GM12878 (cell line): ENCODE measurements at places on chromosomes 7 and 10. TPM values are rescaled to one million over a fixed set of nuclear protein-coding genes. Genes with fewer than 3 reads are reported as not detected.
A peak's percentile ranks its signal among the peaks of the same experiment; 100 is the strongest.

TRPV5 gene
- not detected in 2 replicates for polyA plus RNA-seq

- no peak for DNase-seq
Observed at GRCh38 chr7:92916770-92917224, 80.4 kb upstream of the CDK6 start.

PNLIP gene
- polyA plus RNA-seq: not detected in 2 replicates

TEX47 gene
- not detected in 2 replicates for polyA plus RNA-seq

AS3MT gene
- 0.18 and 0.21 TPM in 2 replicates for polyA plus RNA-seq

DNA sequence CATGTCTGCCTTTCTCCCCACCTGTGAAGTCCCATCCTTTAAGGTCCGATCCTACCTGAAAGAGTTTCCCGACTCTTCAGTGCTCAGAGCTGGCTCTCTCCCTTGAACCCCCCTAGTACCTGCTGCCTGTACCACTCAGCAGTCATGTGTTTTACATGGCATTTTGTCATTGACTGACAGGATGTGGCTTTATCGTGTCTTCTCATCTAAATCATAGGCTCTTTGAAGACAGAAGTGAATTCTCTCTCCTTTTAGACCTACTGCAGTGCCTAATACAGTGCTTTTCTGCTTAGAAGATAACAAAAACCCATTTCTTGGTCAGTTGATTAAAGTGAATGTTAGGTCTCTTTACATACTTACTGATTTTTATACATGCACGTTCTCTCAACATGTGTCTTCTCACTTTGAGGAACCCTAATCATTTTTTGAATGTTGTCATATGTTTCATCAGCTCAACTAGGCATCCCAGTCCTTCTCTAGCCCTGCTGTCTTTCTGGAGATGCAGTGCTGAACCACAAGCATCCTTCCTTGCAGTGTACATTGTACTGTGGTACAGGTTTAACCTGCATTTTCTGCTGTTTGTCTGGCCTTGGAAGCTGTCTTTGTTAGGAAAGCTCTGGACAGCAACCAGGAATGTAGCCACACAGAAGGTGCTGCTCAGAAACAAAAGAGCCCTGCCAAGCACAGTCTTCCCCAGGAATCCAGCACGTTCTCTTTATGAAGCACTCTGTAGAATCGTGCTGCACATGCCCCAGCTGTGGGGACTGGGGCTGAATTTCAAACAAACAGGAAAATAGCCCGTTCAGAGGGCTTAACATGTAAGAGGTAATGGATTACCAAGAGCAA, 28.1 kb upstream of the LRRC4 start:
- no peak for DNase-seq

GRCh38 chr7:28208506-28208905, 27.9 kb upstream of the JAZF1 start:
- no peak for DNase-seq

- no peak for DNase-seq
Observed at GRCh38 chr10:127302343-127302742, 106.0 kb upstream of the INSYN2A start.

- peak; percentile 45 for DNase-seq
Observed at GRCh38 chr10:32149252-32149955, 93.2 kb upstream of the KIF5B start.

- no peak for DNase-seq
Observed at GRCh38 chr10:50395851-50396250, 144.5 kb upstream of the ASAH2 start.

- DNase-seq: no peak
Observed at GRCh38 chr10:88281592-88282347, 301.3 kb downstream of the RNLS start.

DNA sequence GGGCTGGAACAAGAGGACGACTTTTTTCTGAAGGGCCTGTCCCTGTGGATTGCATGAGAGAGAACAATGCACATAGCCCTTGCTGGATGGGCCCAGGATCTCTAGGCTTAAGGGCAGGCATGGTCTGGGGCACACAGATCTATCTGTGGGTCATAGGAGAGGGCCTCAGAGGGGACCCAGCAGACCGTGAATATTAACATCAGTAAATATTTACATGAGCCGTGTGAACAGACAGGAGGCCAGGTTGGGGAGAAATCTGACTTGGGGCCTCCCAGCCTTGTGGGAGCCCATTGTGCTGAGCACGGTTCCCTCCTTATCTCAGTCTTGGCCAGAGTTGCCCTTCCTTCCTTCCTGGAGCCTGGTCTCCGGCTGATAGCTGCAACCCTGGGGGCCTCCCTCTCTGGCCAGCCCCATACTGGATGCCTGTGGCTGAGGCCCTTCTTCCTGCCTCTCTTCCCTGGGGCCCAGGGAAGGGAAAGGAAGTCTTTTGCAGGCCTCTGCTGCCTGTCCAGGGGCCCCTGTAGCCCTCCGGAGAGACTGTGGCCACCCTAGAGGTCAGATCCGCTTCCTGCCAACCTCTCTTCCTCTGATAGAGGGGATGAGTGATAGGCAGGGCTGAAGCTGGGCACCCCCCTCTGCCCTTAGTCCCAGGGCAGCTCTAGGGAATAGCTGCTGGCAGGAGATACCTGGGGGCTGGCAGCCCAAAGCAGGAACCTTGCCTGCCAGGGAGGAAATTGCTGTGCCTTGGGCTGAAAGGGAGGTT, 44.5 kb upstream of the TRIM8 start:
- no peak for DNase-seq

DNA sequence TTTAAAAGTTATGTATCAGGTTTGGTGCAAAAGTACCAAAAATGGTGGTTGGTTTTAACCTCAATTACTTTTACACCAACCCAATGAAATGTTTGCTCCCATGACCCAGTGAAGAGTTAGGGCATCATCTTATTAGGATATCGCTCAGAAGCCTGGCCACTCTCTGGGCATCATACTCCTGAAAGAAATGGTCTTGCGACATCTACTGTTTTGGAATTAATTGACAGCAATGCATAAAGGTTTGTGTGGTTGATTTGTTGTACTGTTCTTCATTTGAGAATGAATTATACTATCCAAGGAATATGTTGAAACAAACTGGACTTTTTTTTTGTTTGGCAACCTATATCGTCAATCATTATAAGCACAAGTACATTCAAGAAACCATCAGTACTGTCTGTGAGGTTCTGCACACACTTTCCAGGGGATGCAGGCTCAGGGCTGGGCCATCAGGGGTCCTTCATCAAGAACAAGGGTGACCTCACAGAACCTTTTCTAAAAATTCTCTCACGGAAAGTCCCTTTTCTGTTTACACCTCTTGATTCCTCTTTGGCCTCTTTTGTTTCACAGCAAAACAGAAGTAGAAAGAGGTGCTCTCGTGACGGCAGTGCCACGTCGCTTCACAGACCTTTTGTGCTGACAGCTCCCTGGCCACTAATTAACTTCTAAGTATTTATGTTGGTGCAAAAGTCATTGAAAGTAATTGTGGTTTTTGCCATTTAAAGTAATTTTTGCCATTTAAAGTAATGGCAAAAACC, 117.2 kb upstream of the KLF6 start:
- peak; percentile 93 for DNase-seq

GRCh38 chr7:29619848-29620555, 56.4 kb downstream of the PRR15 start:
- no peak for DNase-seq

DNA sequence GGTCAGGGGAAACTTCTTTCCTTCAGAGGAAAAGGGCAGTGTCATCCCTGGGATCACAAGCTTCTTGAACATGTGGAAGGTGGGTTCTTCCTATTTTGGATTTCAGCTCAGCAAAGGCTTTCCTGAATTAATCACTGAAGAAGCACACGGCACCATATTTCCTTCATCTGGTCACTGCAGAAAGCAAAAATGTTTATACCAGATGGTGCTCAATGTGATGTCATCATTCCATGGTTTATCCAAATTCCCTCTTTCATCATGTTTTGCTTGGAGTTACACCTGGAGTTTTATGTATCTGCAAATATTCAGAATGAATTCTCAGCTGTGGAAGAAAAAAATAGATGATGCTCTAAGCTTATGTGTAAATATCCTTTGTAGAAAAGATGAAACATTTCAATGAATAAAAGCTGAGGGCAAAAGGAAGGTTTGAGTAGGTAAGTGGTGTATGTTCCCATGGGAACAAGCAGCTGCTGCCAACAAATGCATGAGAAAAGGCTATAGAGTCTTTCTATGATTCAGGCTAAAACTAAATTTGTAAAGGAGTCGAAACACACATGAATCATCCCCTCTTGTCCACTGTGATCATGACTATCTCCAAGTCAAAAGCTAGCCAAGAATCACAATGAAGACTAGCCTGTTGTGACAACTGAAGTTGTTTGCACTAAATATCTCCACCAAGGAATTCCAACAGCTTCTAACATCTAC, 26.9 kb upstream of the BPGM start:
- DNase-seq: no peak

PLXNA4 gene
- polyA plus RNA-seq: not detected in 2 replicates

ST8SIA6 gene
- not detected in 2 replicates for polyA plus RNA-seq

CCDC3 gene
- polyA plus RNA-seq: not detected in 2 replicates

NUTM2B gene
- not detected in 2 replicates for polyA plus RNA-seq

- no peak for DNase-seq
Observed at GRCh38 chr7:111242141-111242755, 151.3 kb downstream of the LRRN3 start.

- no peak for DNase-seq
Observed at GRCh38 chr7:33411020-33411419, 281.7 kb downstream of the BBS9 start.

GRCh38 chr10:35448687-35449662, 112.7 kb downstream of the CCNY start:
- no peak for DNase-seq

- DNase-seq: no peak
Observed at GRCh38 chr10:52064084-52064845, 249.8 kb upstream of the DKK1 start.

DNA sequence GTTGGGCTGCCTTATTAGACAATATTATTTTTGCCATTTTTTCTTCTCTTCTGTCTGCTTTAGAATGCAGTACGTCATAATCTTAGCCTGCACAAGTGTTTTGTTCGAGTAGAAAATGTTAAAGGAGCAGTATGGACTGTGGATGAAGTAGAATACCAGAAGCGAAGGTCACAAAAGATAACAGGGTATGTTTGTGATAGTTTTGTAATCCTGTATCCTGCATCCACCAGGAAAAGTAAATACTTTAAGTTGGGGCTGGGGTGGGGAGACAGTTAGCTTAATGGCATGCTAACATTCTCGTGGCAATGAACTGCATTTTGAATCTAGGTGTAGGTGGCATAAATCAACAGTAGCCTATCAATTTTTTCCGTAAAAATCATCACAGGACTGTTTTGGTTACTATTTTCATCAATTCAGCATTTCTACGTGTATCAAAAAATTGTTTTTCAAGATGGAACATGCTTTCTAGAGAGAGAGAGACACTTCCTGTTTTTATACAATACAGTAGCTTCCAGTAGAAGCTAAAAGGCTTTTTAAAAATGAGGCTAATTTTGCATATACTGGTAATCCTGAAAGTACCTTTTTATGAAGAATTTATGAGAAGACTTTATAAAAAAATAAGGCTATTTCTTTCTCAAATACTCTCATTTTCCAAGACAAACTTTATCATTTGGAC, 247.5 kb downstream of the FOXP2 start:
- no peak for DNase-seq

DNA sequence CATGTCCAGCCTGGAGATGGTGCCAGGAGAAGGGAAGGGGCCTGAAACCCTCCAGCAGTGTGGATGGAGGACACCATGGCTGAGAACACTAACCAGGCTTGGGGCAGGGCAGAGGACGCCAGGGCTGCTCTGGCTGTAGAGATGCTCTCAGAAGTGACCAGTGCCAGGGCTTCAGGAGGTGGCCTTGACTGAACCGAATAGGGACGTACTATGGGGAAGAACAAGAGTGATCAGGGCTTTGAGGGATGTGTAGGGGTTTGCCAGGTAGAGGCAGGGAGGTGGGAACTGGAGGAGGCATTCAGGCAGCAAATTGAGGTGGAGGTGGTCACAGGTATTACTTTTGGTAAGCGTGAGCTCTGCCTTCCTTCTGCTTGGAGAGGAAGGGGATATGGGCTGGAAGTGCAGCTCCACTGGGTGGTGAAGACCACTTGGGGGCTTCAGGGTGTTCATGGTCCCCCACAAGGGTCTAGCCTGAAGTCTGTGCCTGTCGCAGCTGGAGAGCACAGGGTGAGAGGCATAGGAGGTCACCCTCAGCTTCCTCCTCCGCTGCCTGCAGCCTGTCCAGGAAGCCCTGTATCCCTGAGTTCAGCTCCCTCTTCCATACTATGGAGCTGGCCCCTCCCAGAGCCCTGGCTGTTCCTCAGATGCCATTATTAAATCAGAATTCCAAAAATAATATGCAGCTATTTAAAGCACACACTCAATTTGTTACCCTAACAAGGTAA, 27.8 kb downstream of the ADCY1 start:
- no peak for DNase-seq

GRCh38 chr10:10977226-10977956, 40.3 kb upstream of the CELF2 start:
- no peak for DNase-seq

ZNF239 gene
- polyA plus RNA-seq: 0.35 and 0.74 TPM in 2 replicates

GRCh38 chr7:116522247-116522646, 2.6 kb upstream of the CAV1 start:
- DNase-seq: no peak

GRCh38 chr10:132865851-132866600, 76.3 kb downstream of the CFAP46 start:
- no peak for DNase-seq

DNA sequence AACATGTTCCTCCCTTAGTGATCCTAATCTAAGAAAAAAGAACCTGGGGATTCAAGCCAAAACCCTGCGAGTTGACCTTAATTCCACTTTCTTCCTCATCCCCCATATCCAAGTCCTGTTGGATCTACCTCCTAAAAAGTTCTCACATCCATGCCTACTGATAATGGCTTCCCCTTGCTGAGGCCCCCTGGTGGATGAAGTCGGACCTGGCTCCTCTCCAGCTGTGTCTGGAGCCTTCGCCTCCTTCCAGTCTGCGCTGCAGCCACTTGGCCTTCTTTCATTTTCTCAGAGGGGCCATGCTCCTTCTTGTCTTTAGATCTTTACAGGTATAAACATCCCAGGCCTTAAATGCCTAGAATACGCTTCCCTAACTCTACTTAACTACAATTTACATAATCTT, 8.1 kb downstream of the PDE1C start:
- DNase-seq: no peak

DNA sequence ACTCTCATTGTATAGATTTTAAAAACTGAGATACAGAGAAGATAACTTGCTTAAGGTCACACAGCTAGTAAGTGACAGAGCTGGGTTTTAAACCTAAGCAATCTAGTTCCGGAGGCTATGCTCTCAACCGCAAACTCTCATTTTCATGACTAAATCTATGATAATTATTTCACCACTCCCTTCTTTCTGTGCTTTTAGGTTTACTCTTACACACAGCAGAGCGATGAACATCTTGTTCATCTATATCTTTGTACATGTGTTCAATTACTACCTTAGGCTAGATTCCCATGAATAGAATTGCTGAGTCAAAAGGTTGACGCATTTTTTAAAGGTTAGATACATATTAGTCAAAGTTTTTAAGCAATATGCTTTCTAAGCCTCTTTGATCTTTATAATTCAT, 154.8 kb downstream of the CHN2 start:
- DNase-seq: no peak

GRCh38 chr7:54728411-54728810, 30.6 kb downstream of the SEC61G start:
- no peak for DNase-seq

DNA sequence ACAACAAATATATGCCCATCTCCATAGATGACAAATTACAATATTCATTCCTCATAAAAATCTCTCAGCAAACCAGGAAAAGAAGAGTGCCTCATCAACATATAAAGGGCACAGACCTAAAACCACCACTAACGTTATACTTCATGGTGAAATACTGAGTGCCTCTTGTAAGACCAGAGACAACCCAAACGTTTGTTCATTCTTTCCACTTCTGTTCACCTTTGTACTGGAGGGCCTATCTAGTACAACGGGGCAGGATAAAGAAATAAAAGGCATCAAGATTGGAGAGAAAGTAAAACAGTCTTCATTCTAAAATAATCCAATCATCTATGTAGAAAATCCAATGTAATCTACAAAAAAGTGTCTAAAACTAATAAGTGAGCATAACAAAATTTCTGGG, 79.1 kb downstream of the LARP4B start:
- no peak for DNase-seq
